ENCODE measurements at places on chromosomes 11 and 22.

DNA sequence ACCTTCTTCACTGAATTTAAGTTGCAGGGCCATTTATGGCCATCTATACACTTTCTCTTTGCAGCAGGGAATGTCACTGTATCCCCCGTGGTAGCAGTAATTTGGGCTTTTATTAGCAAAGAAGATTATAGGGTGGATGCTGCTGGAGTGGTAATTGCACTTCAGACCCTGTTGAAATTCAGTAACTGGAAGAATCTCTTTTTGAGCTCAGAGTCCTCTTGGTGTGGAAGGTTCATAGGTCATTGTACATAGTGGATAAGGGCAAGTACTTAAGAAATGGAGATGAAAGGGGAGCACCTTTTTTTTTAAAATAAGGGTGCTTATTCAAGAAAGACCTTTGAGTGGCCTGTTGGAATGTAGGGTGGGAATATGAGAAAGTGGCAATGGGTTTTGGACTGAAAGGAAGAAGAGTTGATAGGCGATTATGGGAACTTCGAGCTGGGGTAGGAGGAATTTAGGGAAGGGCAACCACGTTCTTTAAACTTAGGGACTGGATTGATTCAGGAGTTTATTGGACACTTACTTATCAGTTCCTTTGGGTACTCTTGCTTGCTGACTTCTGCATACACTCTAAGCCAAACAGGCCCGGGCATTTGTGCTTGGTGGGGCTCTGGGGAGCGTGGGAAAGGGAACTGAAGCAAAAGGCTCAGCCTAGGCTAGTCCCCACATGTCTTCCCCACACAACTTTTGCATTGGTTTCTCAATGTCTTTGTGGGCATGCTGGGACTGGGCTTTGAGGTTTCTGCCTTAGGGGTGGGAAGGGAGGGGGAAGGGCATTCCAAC lies 26.5 kb downstream of the CTNND1 start:
- DNase-seq, result no peak

DNA sequence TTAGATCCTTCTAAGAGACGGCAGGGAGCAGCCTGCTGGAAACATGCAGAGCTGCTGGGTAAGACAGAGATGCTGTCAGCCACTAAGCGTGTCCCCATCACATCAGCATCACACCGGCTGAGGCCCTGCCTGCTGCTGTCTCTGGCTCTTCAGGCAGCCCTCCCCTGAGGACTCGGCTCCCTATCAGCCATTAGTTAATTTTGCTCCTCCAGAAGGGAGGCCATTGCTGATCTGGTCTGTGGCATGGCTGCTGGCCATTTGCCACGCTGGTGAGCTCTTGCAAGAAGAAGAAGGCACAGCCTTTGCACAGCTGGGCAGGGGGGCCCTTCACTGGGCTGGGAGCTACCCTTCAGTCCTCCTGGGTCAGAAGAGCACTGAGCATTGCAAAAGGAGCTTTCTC lies 131.2 kb upstream of the PARVA start:
- no peak for DNase-seq

DNA sequence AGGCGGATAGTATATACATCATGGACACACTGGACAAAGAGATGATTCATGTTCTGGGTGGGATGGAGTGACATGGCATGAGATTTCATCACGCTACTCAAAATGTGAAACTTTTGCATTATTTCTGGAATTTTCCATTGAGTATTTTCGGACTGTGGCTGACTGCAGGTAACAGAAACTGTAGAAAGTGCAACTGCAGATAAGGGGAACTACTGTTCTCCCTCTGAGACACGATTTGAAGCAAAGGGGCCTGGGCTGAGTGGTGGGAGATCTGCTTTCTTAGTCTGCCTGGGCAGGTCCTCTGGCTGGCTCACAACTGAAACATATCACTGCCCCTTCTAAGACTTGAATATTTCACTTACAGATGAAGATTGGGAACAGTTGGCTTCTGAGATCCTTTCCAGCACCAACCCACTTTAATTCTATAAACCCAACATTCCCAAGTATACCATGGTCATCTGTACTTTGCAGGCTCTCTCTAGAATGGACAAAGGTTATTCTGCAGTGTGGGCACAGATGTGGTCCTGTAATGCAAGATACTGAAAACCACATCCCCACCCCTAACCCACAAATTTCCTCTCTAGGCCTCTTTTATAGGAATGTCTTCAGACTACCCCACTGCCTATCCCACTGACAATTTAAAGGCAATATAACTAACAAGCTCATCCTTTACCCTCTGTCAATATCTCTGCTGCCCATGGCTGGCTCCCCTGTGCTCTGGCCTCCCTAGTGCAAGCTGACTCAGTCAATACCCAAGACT lies 121.1 kb downstream of the KCNC1 start:
- DNase-seq, result no peak

GRCh38 chr22:31574055-31574670 lies 77.8 kb downstream of the SFI1 start:
- DNase-seq, result no peak
